Diencephalon (tissue), 1 donor: ENCODE measurements at places on chromosomes 4 and X. TPM values are rescaled to one million over a fixed set of nuclear protein-coding genes. Genes with fewer than 3 reads are reported as not detected.

Gene JADE3
- 9.5 TPM for total RNA-seq

Gene PROM1
- 26.5 TPM for total RNA-seq

Gene SLC30A9
- 89.5 TPM for total RNA-seq

Gene GAGE1
- total RNA-seq: not detected

Gene APOO
- total RNA-seq: 33.0 TPM

Gene TMPRSS11A
- not detected for total RNA-seq

Gene DIAPH2
- total RNA-seq: 16.4 TPM

Gene SLC2A9
- total RNA-seq: 5.3 TPM

Gene AR
- 1.8 TPM for total RNA-seq

Gene PNMA5
- total RNA-seq: 9.7 TPM

Gene ADGRG4
- total RNA-seq: not detected

Gene PRKG2
- 7.6 TPM for total RNA-seq

Gene SLC9A6
- 206 TPM for total RNA-seq

Gene TRIM61
- 3.2 TPM for total RNA-seq

Gene CLTRN
- 0.46 TPM for total RNA-seq

Gene PAGE5
- not detected for total RNA-seq

Gene SLC7A11
- total RNA-seq: 52.1 TPM

Gene CT45A1
- total RNA-seq: not detected

Gene YY2
- 1.4 TPM for total RNA-seq

Gene CFP
- total RNA-seq: 1.4 TPM

Gene RGS12
- total RNA-seq: 70.4 TPM

Gene CTSO
- 9.9 TPM for total RNA-seq

Gene FAM149A
- total RNA-seq: 36.4 TPM

Gene F8A1
- total RNA-seq: 3.9 TPM

Gene SLC25A4
- 54.0 TPM for total RNA-seq

Gene PDGFC
- total RNA-seq: 15.0 TPM

Gene CLGN
- total RNA-seq: 10.8 TPM

Gene SPIN2A
- 0.92 TPM for total RNA-seq

Gene ASB5
- 0.46 TPM for total RNA-seq

Gene HPGD
- total RNA-seq: 8.5 TPM

Gene F8
- total RNA-seq: 6.7 TPM

Gene SUPT20HL1
- not detected for total RNA-seq

Gene KIF4A
- total RNA-seq: 5.8 TPM

Gene C4orf50
- 19.4 TPM for total RNA-seq

Gene TMEM150C
- total RNA-seq: 59.1 TPM

Gene GSX2
- total RNA-seq: 3.2 TPM

Gene GAGE12J
- total RNA-seq: not detected

Gene RNF212
- total RNA-seq: 3.5 TPM

Gene TMEM35A
- 125 TPM for total RNA-seq
